Progenitor cell of endocrine pancreas (in vitro differentiated cells): ENCODE measurements at places on chromosomes 12 and 14. TPM values are rescaled to one million over a fixed set of nuclear protein-coding genes. Genes with fewer than 3 reads are reported as not detected.
A peak's percentile ranks its signal among the peaks of the same experiment; 100 is the strongest.

GRCh38 chr12:121334513-121335343 is 17.5 kb downstream of the ANAPC5 start:
- DNase-seq: no peak

NPAS3 gene
- 5.2 and 6.1 TPM in 2 replicates for total RNA-seq

DNA sequence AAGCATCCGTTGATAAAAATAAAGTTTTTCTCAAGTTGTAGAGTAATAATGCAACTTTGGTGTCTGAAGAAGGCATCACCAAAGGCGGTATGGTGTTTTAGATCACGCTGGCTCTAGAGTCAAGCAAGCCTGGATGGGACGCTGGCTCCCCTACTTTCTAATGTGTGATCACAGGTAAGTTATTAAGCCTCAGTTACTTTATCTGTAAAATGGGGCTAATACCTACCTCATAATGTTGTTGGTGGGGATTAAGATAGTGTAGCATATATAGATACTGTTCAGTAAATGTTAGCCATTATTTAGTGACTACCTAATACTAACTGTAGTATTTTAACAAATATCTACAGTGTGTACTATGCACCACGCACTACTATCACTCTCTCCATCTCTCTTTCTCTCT is 45.8 kb downstream of the SLC38A1 start:
- DNase-seq: no peak

ACSS3 gene
- 15.9 and 20.9 TPM in 2 replicates for total RNA-seq

- no peak for DNase-seq
Observed at GRCh38 chr14:97033556-97034081, 236.4 kb downstream of the VRK1 start.

DNA sequence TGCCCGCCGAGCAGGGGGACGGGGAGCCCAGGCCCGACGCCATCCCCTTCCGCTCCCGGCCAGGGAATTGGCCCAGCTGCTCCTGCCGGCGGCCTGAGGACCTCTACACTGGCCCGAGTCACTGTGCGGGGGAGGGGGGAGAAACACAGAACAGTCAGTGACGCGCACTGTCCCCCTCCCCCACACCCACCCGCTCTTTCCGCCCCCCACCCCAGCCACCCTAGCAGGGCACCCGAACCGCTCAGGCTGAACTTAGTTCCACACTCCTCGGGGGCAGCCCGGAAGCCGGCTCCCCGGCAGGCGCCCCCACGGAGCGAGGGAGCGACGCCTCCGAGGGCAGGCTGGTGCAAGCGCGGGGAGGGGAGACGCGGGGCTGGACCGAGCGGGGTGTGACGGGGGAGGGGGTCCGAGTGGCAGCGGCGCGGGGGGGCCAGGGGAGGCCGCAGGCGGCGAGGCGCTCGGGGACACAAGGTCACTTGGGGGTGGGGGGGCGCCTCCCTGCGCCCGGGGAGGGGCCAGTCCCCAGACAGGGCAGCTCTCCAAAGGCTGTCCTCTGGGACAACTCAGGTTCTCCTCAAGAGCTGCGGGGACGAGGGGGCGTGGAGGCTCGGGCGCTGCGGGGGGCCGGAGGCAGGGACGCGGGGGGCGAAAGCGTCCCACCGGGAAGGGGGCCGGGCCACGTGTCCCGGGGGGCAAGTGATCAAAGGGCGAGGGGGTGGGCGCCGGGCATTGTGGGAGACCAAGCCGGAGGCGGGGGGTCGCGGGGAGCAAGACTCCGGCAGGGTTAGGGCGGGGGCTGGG is 648 bp downstream of the CHD4 start:
- DNase-seq: peak; percentile 58

DNA sequence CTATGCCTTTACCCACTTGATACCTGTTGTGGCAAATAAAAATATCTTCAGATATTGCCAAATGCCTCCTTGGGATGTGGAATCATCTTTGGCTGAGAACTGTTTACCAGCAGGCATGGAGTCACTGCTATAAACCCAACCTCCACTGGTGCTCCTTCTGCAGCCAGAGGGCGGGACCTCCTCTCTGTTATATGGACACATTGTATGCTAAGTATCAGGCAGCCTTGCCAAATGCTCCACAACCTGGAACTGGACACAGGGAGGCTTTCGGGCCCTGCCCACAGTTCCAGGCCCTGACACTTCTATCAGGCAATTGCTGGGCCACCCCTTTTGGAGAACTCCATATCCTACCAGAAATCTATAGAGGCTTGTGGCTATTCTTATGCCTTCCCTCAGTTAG is 201.0 kb downstream of the TMX1 start:
- no peak for DNase-seq

GRCh38 chr12:65984227-65984479 is 146.4 kb downstream of the LLPH start:
- no peak for DNase-seq

GRCh38 chr12:27975222-27976136 is 2.9 kb upstream of the PTHLH start:
- peak; percentile 65 for DNase-seq

- no peak for DNase-seq
Observed at GRCh38 chr14:61364243-61364642, 42.9 kb downstream of the PRKCH start.

ANO4 gene
- total RNA-seq: 0.38 and 0.95 TPM in 2 replicates

TROAP gene
- 44.7 and 44.9 TPM in 2 replicates for total RNA-seq

DNA sequence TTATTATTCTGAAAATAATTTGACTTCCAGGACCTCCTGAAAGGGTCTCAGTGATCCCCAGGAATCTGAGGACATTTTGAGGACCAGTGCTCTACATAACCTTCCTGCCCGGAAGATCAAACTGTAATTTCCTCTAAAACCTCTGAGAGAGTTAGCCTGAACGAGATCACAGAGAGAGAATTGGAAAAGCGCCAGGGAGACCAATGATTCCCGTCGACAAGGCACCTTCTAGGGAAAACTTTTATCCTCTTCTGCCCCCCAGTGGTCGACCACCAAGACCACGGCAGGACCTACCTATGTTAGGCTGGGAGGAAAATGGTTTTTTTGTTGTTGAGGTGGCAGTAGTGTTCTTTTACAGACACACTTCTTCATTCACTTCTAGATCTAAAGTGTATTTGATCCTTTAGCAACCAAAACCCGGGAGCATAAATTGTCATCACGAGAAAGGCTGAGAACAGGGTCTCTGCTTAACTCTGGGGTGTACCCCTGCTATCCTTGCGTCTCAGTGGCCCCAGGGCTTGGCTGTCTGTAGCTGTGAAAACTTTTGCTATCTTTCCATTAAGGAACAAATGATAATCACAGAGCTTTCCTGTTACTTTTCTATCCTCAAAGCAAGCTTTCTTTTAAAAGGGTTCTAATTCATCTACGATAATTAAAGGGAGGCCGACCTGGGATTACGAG is 62.9 kb upstream of the NID2 start:
- DNase-seq: peak; percentile 51

GRCh38 chr14:64500088-64500487 is 3.5 kb downstream of the ZBTB25 start:
- DNase-seq: no peak

DNA sequence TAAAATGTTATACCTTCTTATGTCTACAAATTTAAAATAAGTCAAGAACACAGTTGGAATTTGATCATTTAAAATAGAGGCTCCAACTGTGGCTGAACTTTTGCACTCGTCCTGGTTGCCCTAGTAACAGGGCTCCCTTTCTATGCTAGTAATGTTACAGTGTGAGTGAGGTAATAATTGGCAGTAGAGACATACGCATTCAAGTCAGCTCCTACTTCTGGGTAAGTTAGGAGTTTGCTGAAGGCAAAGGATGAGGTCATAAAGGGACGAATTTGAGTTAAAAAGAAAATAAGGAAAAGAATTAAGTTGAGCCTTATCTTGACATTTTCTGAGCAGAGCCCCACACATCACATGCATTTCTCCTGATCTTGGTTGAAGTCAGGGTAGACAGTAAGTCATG is 129.1 kb downstream of the TMEM117 start:
- no peak for DNase-seq

- no peak for DNase-seq
Observed at GRCh38 chr12:62306569-62307530, 46.6 kb downstream of the USP15 start.

ANO6 gene
- total RNA-seq: 39.2 and 43.1 TPM in 2 replicates

GRCh38 chr12:27177706-27178105 is 66.4 kb upstream of the STK38L start:
- no peak for DNase-seq

DNA sequence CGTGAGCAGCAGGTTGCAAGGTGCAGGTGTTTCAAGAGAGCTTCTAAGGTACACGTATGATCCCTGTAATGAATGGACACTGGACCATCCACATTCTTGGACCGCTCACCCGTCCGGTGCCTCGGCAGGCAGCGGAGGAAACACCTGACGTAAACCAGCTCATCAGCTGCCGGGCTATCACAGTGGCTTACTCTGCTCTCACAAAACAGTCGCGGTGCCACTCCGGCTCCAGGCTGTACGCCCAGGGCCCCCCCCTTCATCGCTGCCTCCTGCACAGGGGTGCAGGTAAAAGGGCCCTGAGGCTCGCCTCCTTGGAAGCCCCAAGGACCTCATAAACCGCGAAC is 436 bp downstream of the VPS33A start:
- DNase-seq: peak; percentile 31

GRCh38 chr12:1093166-1093751 is 102.2 kb downstream of the ERC1 start:
- DNase-seq: peak; percentile 39

GRCh38 chr12:46470036-46470627 is 97.6 kb upstream of the SLC38A2 start:
- no peak for DNase-seq

DNA sequence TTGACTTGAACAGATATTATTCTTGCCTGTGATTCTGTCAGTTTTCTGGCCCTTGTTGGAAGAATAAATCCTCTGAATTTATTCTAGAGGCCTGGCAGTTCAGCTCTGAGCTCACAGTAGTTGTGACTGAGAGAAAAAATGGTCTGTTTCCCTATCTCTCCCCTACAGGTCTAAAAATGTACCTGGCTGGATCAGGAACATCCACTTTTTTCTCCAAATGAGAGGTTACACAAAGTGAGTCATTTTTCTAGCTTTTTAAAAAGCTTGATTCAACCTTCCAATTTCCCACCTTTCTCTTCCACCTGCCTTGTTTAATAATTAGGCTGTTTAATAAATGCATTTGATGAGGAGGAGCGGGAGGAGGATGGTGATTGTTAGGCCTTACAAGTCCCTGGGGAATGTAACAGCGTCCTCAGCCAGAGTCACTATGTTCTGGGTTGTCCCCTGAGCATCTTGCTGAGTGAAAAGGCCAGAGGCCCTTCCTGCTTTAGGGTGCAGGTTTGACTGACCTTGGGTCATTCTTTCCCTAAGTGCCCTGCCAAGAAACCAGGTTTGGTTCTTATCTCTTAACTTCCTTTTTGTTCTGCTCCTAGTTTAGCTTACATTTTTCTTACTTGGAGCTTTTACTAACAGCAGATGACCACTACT is 91.7 kb upstream of the FUT8 start:
- no peak for DNase-seq

DNA sequence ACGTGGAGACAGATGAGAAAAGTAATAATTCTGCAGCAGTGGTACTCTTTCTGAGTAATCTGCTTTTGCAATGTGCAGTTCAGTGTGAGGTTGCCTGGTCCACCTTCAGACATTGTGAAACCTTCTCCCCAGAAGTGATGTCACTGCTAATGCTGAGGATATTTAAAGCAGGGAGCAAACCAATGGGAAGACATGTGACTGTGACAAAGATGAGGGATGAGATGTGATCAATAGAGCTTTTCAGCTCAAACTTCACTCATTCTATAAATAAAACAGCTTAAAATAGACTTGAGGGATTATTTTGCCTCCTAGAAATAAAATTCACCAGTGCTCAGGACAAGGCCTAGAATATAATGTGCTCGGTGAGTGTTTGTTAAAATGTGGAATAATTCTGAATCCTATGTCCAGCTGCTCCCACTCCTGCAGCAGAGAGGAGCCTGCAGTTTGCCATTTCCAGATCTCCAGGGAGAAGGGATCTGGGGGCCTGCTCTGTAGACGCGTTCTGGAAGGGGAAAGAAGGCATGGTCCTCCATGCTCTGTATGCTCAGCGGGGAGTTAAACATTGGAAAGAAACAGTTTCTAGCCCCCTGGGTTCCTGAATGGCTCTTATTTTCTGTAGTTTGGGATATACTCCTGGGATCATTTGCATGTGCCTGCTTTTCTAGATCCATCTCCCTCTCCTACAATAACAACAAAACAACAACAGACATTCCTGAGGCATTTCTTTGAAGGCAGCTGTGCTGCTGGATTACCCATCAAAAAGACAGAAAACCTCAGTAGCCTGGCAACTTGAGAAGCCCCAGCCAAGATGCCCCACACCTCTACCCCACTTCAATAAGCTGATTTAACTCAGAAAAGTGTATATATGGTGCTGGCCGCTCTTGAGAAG is 8.9 kb downstream of the SLC7A8 start:
- DNase-seq: no peak

TEX52 gene
- not detected in 2 replicates for total RNA-seq

DNA sequence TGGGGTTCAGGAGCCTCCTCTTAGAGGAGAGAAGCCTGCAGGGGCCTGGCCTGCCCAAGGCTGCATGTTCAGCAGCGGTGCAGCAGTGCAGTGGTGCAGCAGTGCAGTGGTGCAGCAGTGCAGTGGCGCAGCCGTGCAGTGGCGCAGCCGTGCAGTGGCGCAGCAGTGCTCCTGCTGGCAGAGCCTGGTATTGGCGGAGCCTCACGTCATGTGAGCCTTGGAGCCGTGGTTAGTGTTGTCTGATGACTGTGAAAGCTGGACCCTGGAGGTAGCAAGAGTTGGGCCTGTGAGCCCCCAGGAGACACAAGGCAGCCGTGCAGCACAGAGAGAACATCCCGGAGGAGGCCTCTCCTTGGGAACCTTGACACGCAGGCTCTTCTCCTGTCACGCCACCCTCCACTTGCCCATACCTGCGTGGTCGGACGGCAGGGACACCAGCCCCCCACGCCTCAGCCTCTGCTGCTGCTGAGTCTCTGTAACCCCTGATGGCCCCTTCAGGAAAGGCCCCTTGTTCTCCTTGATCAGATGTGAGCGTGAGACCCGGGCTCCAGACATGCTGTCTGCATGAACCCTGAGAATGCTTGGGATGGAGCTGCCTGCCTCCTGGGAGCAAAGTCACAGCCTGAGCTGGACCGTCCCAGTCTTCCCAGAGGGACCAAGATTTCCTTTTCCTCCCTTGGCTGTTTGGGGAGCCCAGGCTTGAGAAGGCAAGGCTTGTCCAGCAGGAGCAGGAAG is 193.7 kb downstream of the KIF26A start:
- no peak for DNase-seq

TAS2R10 gene
- total RNA-seq: 1.6 and 3.1 TPM in 2 replicates

DNA sequence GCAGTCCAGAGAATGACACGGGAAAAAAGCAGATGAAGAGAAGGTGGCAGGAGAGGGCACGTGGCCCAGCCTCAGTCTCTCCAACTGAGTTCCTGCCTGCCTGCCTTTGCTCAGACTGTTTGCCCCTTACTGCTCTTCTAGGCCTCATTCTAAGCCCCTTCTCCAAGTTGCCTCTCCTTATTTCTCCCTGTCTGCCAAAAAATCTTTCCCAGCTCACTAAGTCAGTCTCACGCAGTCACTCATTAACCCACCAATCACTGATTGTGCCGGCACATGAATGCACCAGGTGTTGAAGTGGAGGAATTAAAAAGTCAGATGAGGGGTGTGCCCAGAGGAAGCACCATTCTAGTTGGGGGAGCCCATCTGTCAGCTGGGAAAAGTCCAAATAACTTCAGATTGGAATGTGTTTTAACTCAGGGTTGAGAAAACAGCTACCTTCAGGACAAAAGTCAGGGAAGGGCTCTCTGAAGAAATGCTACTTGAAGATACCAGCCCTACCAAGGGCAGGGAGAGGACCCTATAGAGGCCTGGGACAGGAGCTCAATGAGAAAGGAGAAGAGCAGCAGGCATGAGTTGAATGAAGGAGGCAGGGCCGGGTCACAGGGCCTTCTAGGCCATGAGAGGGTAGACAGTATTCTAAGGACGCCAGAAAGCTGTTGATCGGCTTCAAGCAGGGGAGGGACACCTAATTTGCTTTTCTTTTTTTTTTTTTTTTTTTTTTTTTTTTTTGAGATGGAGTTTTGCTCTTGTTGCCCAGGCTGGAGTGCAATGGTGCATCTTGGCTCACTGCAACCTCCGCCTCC is 40.9 kb downstream of the DAD1 start:
- DNase-seq: no peak

HVCN1 gene
- 4.2 and 5.0 TPM in 2 replicates for total RNA-seq
